ENCODE measurements at places on chromosomes 4 and X. TPM values are rescaled to one million over a fixed set of nuclear protein-coding genes. Genes with fewer than 3 reads are reported as not detected.

The GYPA gene
- polyA plus RNA-seq, result not detected

DNA sequence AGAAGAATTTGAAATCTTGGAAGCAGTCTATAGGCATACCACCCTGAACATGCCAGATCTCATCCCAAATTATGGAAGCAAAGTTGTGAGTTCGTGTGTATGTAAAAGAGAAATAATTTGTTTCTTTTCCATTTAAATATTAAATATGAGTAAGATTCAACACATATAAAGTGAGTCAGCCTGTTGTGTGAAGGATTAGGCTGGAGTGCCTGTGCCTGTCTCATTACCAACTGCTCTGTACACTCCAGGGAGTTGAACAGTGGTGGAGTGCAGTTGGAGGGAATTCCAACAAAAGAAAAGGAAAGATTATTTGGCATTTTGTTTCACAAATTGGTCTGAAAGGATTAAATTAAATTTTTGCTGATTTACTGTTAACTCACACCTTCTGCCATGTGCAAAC lies 435.6 kb downstream of the FAT4 start:
- no peaks in the 10 kb centered on the region for H3K36me3 ChIP-seq
- DNase-seq, result no peak
- H3K4me3 ChIP-seq, result no peak overlapping the region
- no peak overlapping the region for H3K27ac ChIP-seq
- H3K4me1 ChIP-seq, result no peaks in the 10 kb centered on the region

The PLP1 gene
- 5.8 TPM for polyA plus RNA-seq

DNA sequence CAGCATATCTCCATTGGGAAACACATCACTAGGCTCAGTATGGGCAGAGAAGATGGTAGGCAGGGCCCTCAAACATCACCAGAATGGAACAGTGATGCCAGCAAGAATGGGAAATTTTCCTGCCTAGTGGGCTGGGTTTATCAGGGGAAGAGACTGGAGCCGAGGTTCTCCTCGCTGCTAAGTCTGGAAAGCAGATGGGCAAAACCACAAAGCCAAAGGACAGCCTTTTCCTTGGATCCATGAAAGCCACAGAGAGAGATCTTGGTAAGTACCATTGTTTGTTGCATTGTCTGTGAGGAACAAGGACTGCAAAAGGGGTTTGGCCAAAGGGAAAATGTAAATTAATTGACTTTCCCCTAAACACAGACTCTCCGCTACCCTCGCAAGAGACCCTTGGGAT lies 80.1 kb downstream of the ATG4A start:
- H3K27me3 ChIP-seq, result no peaks in the 10 kb centered on the region
- H3K4me1 ChIP-seq, result no peaks in the 10 kb centered on the region
- no peak overlapping the region for H3K27ac ChIP-seq
- no peaks in the 10 kb centered on the region for H3K36me3 ChIP-seq
- no peak for DNase-seq
- H3K4me3 ChIP-seq, result no peak overlapping the region

The PAGE4 gene
- not detected for polyA plus RNA-seq

DNA sequence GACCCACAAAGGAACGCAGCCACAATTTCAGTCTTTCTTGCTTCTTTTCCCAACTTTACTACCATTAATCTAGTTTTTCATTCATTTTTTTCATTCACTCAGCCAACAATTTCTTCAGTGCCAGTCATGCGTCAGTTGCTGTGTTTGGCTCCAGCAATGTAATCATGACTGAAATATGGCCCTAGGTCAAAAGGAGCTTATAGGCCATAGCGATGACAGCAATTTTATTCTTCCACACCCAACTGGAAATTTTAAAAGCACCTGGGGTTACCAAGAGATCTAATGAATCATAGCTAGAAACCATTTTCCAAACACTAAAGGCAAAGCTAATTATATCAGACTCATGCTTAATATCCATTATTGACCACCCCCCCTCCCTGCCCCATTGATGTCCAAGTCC lies 29.8 kb upstream of the C1QTNF7 start:
- no peak overlapping the region for H3K4me3 ChIP-seq
- H3K27ac ChIP-seq, result no peak overlapping the region
- no peak for DNase-seq

- H3K27me3 ChIP-seq, result no peaks in the 10 kb centered on the region
- DNase-seq, result peak; percentile 36
- H3K4me3 ChIP-seq, result no peak overlapping the region
- no peaks in the 10 kb centered on the region for H3K4me1 ChIP-seq
These were observed 14.3 kb downstream of the JCHAIN start for GRCh38 chr4:70651864-70652506.

- H3K27me3 ChIP-seq, result no peaks in the 10 kb centered on the region
- peaks cover 5% of the 10 kb centered on the region for H3K4me1 ChIP-seq
- H3K4me3 ChIP-seq, result peak overlapping the region; percentile 30
- H3K36me3 ChIP-seq, result peaks cover under 1% of the 10 kb centered on the region
These were observed 1.2 kb upstream of the UBA6 start for GRCh38 chr4:67702166-67702565.

- H3K36me3 ChIP-seq, result no peaks in the 10 kb centered on the region
- no peak overlapping the region for H3K4me3 ChIP-seq
- no peaks in the 10 kb centered on the region for H3K27me3 ChIP-seq
These were observed 35.2 kb upstream of the LPAR4 start for GRCh38 chrX:78712336-78712735.

DNA sequence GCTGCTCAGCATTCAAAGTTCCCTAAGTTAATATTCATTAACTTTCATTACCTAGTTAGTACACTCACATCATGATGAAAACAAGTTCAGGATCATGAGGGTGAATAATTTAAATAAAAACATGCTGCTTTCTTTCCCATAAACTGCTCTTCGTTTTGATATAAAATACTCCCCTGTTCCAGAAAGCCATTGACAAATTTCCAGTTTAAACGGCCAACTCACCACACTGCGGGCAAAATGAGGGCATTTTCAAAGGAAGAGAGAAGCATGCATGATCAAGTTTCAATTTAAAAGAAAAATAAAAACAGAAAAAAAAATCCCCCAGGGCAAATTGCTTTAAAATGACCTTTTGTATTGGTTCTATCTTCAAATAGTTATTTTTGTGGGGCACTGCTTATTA lies 69.6 kb downstream of the EPHA5 start:
- no peak overlapping the region for H3K4me3 ChIP-seq
- H3K36me3 ChIP-seq, result no peaks in the 10 kb centered on the region
- DNase-seq, result no peak
- no peaks in the 10 kb centered on the region for H3K4me1 ChIP-seq
- no peak overlapping the region for H3K27ac ChIP-seq

- DNase-seq, result peak; percentile 12
- H3K27ac ChIP-seq, result no peak overlapping the region
- H3K4me1 ChIP-seq, result no peaks in the 10 kb centered on the region
- H3K27me3 ChIP-seq, result no peaks in the 10 kb centered on the region
These were observed 45.3 kb upstream of the KCTD8 start for GRCh38 chr4:44493924-44494323.

The C4orf36 gene
- 0.54 TPM for polyA plus RNA-seq

DNA sequence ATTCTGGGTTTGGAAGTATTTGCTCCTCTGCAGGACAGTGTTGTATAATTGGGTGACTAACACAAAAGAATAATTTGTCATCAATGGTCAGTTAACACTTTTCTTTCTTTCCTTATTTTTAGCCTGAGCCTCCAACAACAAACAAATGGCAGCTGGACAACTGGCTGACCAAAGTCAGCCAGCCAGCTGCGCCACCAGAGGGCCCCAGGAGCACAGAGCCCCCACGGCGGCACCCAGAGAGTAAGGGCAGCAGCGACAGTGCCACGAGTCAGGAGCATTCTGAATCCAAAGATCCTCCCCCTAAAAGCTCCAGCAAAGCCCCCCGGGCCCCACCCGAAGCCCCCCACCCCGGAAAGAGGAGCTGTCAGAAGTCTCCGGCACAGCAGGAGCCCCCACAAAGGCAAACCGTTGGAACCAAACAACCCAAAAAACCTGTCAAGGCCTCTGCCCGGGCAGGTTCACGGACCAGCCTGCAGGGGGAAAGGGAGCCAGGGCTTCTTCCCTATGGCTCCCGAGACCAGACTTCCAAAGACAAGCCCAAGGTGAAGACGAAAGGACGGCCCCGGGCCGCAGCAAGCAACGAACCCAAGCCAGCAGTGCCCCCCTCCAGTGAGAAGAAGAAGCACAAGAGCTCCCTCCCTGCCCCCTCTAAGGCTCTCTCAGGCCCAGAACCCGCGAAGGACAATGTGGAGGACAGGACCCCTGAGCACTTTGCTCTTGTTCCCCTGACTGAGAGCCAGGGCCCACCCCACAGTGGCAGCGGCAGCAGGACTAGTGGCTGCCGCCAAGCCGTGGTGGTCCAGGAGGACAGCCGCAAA lies 106.0 kb downstream of the KLHL8 start:
- no peak overlapping the region for H3K27ac ChIP-seq
- H3K36me3 ChIP-seq, result peaks cover 19% of the 10 kb centered on the region
- no peaks in the 10 kb centered on the region for H3K4me1 ChIP-seq
- no peak overlapping the region for H3K4me3 ChIP-seq
- DNase-seq, result no peak

- DNase-seq, result no peak
- no peaks in the 10 kb centered on the region for H3K4me1 ChIP-seq
- no peak overlapping the region for H3K27ac ChIP-seq
- H3K36me3 ChIP-seq, result no peaks in the 10 kb centered on the region
These were observed 39.3 kb downstream of the AFM start for GRCh38 chr4:73520821-73521220.

DNA sequence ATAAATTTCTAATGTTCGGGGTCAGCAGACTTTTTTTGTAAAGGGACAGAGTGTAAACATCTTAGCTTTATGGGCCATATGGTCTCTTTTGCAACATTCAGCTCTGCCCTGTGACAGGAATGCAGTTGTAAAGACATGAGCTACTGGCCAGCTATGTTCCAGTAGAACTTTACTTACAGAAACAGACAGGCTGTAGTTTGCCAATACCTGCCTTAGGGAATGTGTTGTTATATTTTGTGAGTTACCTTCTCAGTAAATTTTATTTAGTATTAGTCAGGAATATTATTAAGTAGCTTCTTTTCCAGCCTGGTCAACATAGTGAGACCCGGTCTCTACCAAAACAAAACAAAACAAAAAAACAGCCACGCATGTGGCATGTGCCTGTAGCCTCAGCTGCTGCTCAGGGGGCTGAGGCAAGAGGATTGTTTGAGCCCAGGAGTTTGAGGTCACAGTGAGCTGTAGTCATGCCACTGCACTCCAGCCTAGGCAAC lies 48.7 kb downstream of the HTT start:
- no peak overlapping the region for H3K27ac ChIP-seq
- no peaks in the 10 kb centered on the region for H3K27me3 ChIP-seq
- peaks cover 52% of the 10 kb centered on the region for H3K36me3 ChIP-seq
- no peak for DNase-seq

GRCh38 chrX:19964017-19964710 lies 26.7 kb downstream of the BCLAF3 start:
- peak overlapping the region; percentile 84 for H3K27ac ChIP-seq
- no peak overlapping the region for H3K4me3 ChIP-seq
- no peak for DNase-seq
- peaks cover 26% of the 10 kb centered on the region for H3K4me1 ChIP-seq

- DNase-seq, result no peak
- H3K27ac ChIP-seq, result no peak overlapping the region
- H3K27me3 ChIP-seq, result no peaks in the 10 kb centered on the region
- no peaks in the 10 kb centered on the region for H3K36me3 ChIP-seq
- H3K4me1 ChIP-seq, result no peaks in the 10 kb centered on the region
These were observed 350.1 kb downstream of the AR start for GRCh38 chrX:67893931-67894330.

GRCh38 chrX:19560611-19561010 lies 45.3 kb upstream of the MAP3K15 start:
- DNase-seq, result no peak
- H3K36me3 ChIP-seq, result no peaks in the 10 kb centered on the region

- H3K27me3 ChIP-seq, result no peaks in the 10 kb centered on the region
- DNase-seq, result no peak
- no peak overlapping the region for H3K4me3 ChIP-seq
- no peaks in the 10 kb centered on the region for H3K36me3 ChIP-seq
- no peaks in the 10 kb centered on the region for H3K4me1 ChIP-seq
These were observed 522.5 kb upstream of the AGA start for GRCh38 chr4:177964693-177965168.

The CRMP1 gene
- polyA plus RNA-seq, result 9.1 TPM

The MAGEC1 gene
- polyA plus RNA-seq, result not detected

DNA sequence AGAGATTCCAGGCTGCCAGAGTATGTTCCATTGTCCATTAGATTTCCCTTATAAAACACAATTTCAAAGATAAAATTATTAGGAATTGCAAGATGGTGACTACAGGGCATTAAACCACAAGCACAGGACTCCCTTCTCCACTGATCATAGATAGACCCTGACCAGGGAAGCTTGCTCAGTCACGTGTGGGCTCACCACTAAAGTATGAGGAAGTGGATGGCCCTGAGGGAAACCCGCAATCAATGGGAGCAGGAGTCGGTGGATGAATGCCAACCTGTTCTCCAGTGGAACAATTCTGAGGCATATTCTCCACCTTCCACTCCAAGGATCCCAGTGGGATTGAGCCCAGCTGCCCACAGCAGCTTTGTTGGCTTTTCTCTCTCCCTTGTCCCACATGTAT lies 515.7 kb downstream of the BCOR start:
- no peaks in the 10 kb centered on the region for H3K4me1 ChIP-seq
- no peak overlapping the region for H3K27ac ChIP-seq
- peak; percentile 38 for DNase-seq

The PROM1 gene
- polyA plus RNA-seq, result 1.1 TPM

The FSTL5 gene
- 0.36 TPM for polyA plus RNA-seq

GRCh38 chr4:166802346-166802745 lies 431.9 kb downstream of the SPOCK3 start:
- no peaks in the 10 kb centered on the region for H3K4me1 ChIP-seq
- no peaks in the 10 kb centered on the region for H3K27me3 ChIP-seq
- H3K4me3 ChIP-seq, result no peak overlapping the region
- DNase-seq, result no peak

The TFDP3 gene
- polyA plus RNA-seq, result not detected

DNA sequence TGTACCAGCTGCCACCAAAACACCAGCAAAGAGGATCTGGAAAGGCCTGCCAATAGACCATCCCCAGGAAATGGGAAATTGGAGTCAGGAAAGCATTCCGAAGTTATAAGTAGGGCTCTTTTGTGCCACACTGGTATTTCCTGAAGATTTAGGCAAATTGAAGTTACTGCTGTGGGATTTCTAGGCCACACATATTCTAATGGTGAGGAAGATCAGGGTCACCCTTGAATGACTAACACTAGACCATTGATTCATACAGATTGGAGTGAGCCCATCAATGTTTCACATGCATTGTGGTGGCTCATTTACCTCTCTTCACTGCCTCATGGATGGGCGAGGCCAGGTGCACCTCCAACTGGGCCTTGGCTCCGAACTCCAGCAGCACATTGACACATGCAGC lies 22.6 kb downstream of the ASB11 start:
- no peak overlapping the region for H3K4me3 ChIP-seq
- H3K36me3 ChIP-seq, result no peaks in the 10 kb centered on the region
- H3K4me1 ChIP-seq, result no peaks in the 10 kb centered on the region
- no peaks in the 10 kb centered on the region for H3K27me3 ChIP-seq

The SLC38A5 gene
- 2.0 TPM for polyA plus RNA-seq

DNA sequence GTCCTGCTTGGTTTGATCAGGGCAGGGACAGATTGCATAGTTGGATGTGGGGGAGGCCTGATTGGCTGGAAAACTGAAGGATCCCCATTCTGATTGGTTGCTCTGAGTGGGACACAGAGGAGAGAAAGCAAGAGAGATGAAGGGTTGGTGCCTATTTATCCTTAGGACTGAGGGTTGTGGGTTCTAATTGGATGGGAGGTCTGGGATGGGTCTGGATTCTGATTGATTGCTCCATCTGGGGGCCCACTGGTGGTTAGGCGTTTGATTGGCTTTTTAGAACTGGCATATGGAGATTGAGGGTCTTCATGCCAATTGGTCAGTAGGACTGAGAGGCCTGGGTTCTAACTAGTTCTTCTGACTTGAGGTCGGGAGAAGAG lies 644 bp upstream of the EBP start:
- H3K4me1 ChIP-seq, result peaks cover 10% of the 10 kb centered on the region
- H3K4me3 ChIP-seq, result peak overlapping the region; percentile 64
- H3K27ac ChIP-seq, result peak overlapping the region; percentile 90
- H3K36me3 ChIP-seq, result no peaks in the 10 kb centered on the region
- H3K27me3 ChIP-seq, result no peaks in the 10 kb centered on the region
- DNase-seq, result no peak

Data from small intestine (tissue), 16 donors.